ENCODE measurements at places on chromosomes 1 and 21.

DNA sequence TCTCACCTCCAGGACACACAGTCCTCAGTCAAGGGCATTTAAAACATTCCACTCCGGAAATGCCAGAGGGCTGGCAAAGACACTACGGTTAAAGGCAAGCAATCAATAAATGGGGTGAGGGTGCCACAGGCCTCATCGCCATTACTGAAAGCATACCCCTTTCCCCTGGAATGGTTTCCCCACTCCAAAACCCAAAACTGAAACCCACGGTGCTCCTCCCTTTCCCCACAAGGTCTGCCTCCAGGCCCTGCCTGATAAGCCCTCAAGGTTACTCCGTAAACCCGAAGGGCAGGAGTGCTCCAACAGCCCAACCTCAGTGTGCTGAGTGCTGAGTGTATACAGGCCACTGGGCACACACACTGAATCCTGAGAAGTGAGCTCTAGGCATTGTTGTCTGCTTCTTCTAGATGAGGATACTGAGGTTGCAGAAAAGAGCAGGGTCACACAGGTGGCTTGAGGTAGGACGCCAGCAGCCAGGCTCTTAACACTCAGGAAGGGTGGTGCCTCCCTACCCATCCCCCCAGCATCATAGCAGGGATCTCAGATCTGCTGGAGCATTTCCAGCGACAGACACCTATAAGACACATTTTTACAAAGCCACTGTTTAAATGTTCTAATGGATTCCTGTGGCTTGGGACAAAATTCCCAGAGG is 29.0 kb downstream of the SSBP3 start:
- DNase-seq = no peak

DNA sequence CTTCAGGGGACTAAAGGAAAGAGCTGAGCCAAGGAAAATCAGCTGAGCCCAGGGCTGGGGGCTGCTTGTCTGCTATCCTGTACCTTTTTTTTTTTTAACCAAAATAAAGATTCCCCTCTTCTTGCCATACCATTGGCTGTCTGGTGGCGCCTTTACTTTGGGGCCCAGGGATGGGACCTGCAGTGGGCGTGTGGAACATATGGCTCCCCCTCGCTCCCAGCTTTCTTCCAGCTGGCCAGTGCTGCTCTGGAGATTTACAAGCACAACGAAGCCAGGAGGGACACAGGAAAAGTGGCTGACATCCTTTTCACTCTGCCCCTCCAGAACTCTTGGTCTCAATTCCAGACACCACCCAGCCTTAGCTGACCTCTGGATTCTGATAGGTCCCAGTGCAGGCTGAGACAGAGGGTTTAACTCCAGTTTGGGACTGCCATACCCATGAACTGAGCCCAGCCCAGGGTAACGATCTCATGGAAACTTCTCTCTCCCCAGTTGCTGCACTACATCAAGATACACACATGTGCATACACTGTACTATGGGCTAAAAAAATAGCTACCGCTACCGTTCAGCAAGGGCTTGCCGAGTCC is 5.4 kb upstream of the SFN start:
- DNase-seq = no peak

DNA sequence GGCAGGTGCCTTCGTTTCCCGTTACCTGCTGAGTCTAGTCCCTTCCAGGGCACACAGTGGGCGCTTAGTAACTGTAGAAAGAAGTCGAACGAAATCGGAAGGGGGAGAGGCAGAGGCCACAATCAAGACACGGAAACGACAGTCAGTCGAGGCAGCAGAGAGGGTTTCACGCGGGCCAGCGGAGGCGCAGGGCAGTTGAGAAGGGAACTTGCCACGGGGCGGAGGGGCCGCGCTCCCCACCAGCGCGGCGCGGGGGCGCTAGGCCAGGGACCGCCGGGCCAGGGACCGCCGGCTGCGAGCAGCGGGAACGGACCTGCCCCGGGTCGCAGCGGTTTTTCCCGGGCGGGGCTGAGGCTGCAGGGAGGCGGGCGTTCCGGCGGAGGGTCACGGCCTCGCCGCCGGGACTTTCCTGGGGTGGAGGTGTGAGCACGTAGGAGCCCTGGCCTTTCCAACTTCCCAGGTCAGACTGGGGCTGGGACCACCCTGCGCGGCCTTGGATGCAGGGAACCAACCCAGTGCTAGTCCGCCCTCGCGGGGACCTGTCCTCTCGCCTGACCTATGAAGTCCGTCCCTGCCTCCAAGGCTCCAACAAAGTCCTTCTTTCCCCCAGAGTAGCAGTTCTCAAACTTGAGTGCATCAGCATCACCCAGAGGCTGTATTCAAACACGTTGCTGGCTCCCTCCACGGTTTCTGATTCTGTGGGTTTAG is 150.1 kb upstream of the FGGY start:
- peak; percentile 23 for DNase-seq

- DNase-seq = no peak
These were observed 75.5 kb downstream of the JAK1 start for GRCh38 chr1:64890699-64891447.

DNA sequence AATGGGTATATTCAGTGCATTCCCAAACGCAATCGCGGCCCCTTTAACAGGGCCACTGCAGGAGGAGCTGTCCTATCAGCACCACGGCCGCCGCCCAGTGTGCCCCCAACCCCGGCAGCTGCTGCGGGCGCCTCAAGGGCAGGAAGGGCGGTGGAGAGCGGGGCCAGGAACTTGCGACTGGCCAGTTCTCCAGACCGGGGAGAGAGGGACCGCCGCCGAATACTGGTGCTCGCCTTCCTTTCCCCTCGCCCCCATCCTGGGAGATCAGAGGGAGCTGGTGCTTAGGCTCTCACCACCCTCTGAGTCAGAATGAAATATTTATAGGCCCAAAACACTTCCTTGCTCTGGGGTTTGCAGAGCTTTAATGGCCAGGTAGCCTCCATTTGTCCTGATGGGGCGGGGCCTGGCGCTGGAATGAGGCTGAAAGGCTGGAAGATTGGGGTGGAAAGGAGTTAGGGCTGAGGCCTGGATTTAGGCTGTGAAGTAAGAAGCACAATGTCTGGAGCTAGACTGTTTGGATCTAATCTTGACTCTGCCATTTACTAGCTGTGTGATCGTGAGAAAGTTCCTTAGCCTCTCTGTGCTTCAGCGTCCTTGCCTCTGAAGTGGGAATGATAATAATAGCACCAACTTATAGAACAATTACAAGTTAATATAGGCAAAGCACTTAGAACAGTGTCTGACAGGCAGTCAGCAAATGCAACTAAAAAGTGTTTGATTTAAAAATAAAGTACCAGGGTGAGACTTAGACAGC is 75.5 kb downstream of the NAV1 start:
- no peak for DNase-seq

DNA sequence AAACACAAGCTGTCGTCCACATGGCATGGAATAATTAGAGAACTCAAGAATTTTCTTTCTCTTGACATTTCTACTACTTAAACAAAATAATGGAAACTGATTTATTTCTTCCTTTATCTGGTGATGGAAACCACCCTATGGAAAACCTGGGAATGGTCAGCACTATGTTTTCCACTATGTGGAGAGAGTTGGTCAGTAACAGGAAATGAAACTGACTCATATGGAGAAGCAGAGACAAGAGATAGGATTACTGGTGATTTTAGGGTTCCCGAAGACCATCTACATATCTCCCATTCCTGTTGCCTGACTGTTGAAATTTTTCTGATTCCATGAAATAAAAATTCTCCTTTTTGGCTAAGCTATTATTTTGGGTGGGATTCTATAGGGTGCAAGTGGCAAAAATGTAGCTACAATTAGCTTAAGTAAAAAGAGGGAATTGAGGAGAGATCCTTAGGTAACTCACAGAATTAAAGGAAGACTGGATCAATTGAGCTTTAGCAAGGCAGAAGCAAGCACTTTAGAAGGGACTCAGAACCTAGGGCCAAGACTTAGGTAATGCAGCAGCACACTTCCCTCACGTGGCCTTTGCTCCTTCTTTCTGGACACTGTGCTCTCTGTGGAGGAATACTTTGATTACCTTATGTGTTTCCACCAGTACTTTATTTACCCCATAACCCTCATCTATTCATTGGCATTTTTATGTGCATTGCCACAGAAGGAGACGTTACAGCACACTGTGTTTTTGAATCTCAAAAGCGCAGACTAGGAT is 89.6 kb downstream of the LEPR start:
- DNase-seq = no peak

DNA sequence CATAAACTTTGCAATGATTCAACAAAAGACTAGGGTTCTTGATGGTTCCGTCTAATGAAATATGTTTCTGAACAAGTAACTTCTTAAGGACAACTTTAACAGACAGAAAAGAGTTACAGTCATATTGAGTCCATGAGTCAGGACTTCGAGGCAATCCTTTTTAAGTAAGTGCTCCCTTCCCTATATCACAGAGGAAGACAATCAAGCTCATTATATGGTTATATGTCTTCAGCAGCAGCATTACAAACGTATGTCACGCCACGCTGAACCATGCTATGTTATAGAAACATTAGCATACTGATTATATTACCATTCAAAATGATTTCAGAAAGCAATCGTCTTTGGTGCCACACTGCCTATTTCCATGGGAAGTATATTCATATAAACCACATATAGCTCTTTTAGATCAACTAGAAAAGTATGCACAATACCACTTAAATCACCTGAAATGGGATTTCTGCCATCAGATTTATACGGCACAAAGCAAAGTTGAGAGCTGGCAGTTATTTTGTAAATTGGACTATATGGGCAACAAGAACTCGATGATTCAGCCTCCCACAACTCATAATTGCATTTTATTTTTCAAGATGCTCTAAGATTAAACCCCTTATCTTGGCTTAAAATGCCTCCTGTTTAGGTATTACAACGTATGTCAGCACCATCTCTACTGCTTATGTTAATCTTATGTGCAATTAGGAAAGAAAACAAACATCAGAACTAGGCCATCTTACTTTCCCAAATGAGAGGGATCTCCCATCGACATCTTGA is 111.3 kb upstream of the SAMSN1 start:
- DNase-seq = no peak

DNA sequence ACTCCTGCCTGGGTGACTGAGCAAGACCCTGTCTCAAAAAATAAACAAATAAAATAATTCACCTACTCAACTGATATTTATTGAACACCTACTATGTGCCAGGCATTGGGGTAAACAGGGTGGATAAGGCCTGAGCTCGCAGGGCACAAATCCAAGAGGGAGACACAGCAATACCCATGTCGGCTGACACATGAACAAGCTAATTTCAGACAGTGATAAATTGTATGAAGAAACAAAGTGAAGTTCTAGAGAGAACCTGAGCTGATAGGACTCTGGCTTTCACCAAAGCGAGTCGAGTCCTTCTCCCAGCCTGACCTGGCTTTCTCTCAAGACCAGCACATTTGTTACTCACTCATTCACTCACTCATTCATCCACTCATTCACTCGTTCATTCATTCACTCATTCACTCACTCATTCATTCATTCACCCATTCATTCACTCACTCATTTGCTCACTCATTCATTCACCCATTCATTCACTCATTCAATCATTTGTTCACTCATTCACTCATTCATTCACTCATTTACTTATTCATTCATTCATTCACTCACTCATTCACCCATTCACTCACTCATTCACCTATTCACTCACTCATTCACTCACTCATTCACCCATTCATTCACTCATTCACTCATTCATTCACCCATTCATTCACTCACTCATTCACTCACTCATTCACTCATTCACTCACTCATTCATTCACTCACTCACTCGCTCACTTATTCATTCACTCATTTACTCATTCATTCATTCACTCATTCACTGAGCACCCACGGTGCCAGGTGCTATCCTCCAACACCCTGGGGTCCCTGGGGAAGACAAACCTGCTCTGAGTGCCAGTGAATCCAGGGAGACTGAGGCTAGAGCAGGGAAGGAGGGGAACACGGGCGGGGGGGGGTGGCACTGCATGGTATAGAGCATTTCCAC is 37.4 kb upstream of the CASZ1 start:
- no peak for DNase-seq

- DNase-seq = no peak
These were observed 7.6 kb downstream of the EDN2 start for GRCh38 chr1:41476807-41477361.

- no peak for DNase-seq
These were observed 4.8 kb downstream of the TBX19 start for GRCh38 chr1:168285521-168285790.

GRCh38 chr1:195697130-195697529 is 911.1 kb downstream of the KCNT2 start:
- no peak for DNase-seq

Data from activated CD8-positive, alpha-beta memory T cell treated with anti-CD3 and anti-CD28 coated beads for 1 hour (primary cell).